ENCODE measurements at places on chromosomes 11 and 22.

- no peak for DNase-seq
These were observed 9.8 kb upstream of the SEPTIN5 start for GRCh38 chr22:19704355-19705015.

DNA sequence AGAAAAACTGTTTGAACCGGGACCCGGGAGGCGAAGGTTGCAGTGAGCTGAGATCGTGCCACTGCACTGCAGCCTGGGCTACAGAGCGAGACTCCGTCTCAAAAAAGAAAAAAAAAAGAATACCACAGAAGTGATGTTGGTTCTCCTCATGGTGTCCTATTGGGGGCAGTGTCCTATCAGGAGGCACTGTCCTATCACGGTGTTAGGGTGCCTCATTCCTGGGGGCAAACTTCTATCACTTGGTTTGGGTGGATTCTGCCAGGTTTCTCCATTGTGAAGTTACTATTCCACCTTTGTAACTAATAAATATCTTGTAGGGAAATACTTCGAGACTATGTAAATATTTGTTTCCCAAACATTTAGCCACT, 19.6 kb downstream of the PRR14L start:
- no peak for DNase-seq

DNA sequence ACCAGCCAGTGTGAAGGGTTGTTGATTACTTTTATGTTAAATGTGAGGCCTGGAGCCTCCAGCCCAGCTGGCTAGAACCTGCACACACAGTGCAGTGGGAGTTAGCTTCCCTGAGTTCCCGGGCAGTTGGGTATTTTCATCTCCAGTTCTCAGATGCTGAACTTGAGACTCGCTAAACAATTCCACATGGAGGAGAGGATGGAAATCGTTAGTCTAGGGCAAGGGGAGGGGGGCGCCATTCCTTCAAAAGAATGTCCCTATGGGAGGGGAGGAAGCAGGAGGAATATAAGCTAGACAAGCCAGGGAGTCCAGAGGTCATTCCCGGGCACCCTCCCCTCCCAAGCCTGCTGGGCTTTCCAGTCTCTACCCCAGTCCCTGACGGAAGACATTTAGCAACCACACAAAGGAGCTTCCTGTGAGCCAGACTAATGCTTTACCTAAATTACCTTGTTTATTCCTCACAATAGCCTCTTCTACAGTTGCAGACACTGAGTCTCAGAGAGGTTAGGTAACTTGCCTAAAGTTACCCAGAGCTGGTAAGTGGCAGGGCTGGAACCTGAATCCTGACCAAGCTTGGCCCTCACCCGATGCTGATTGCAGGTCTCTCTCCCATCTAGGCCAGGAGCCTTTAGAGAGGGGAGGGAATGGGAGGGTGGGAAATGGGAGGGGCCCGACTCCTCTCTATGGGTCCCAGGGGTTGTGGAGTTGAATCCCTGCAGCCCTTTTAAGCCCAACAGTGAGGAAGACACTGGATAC, 1.9 kb upstream of the TSKU start:
- no peak for DNase-seq

DNA sequence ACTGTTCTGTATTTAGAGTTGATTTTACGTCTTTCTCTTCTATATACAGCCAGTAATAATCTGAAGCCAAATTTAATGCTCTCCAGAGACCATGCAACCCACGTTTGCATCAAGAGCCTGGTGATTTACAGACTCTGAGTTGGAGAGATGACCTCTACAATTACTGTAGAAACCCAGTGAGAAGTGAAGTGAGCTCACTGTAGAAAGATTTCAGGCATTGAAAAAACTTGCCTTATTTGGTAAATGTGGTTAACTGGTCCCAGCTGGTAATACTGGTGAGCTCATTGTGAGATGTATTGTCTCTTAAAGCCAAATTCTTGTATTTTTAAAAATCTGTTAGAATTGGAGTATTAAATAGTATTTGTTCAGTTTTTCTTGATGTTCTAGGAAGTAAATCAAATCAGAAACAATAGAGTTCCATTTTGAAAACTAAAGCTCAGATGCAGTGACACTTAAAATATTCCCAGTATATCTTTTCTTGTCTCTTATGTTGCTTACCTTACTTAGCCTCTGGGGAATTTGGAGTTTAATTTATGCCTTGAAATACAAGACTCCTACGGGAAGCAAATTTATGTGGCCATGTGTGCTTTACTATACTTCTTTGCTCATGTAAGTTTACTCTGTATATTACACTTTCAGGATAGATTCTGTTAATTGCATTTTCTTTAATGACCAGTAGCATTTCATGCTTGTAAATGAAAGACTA, 189.9 kb downstream of the ARHGAP42 start:
- DNase-seq: no peak

DNA sequence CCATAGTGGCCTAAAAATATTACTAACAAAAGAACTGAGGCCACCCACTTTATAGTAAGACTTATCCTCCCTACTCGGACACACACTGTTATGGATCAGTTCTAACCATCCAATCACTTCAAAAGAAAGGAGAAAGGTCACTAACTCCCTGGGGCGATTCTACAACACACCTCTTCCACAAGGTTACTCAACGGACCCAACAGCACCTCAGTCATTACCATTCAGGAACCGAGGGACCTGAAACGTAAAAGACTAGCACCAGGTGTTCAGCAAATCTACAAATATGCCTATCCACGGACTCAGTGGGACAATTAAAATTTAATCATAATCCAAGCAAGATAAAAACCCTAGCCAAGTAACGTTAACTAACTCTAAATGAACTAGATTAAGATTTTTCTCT, 1.6 kb downstream of the HNRNPUL2 start:
- DNase-seq: no peak

GRCh38 chr22:24109649-24110048, 71.6 kb upstream of the SUSD2 start:
- no peak for DNase-seq

- no peak for DNase-seq
These were observed 40.4 kb downstream of the BBOX1 start for GRCh38 chr11:27081056-27081455.

DNA sequence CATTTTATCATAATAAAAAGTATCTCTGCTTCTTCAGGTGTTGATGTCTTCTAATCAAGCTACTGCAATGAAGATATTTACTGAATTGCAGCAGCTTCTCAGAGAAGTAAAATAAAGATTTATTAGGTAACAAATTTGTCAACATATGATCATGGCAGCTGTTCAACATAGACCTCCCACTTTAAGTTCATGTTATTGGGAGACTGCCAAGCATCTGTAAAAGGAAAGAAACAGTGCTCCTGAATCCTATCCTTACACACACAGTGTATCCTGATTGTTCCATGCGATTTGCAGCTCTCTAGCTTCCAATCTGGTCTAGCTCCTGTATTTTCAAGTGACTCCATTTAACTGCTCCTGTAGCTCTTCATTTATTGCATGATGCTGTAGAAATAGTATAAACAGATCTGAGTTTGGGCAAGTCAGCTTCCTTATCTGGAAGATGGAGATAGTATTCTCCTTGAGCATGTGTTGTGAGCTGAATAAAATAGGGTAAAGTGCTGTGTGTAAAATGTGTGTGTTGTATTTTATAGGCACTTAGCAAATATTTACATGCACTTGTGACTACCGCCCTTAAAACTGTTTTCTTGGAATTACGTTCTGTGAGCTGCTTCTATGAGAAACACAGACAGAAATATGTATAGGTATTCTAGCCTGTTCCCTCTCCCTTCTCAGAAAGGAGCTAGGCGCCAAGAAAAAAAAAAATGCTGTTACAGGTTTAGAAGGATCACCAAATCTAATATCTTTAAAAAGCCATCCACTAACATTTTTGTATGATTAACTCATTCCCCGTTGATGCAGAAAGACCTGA, 290.6 kb downstream of the JRKL start:
- DNase-seq: no peak

DNA sequence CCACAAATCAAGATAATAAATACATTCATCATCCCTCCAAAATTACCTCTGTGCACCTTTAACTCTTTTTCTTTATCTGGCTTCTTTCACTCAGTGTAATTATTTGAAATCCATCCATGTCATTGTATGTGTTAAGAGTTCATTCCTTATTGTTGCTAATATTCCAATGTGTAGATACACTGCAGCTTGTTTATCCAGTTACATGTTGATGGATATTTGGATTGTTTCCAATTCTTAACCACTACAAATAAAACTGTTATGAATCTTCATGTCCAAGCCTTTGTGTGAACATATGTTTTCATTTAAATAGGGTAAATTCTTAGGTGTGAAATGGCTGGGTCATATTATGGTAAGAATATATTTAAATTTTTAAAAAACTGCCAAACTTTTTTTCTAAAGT, 323.3 kb upstream of the NCAM1 start:
- DNase-seq: no peak

- peak; percentile 70 for DNase-seq
These were observed 45.9 kb downstream of the ZNF143 start for GRCh38 chr11:9506489-9507276.

DNA sequence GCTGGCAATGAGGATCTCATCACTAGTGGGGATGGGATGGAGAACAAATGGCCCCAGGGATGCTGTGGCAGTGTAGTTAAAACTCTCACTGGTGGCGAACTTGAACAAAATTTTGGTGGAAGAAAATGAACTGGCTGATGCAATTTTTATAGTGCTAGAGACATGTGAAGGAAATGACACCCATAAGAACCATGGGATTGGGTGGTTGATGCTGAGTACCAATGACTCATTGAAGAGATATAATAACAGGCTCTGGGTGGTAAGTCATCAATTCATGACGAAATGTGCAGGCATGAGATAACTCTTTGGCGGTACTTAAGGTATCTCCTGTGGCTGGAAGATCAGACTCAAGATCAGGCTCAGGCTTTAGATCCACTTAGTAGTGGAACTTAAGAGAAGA, 172.9 kb upstream of the DDI1 start:
- DNase-seq: no peak

GRCh38 chr11:47502767-47503166, 50.2 kb downstream of the CELF1 start:
- DNase-seq: no peak
